Stimulated activated CD8-positive, alpha-beta memory T cell treated with anti-CD3 and anti-CD28 coated beads, Interleukin-4, amount 100 ng/mL, for 24 hours (primary cell): ENCODE measurements at places on chromosomes 7 and 10.

- DNase-seq = no peak
These were observed 82.2 kb downstream of the EPDR1 start for GRCh38 chr7:38002689-38003088.

DNA sequence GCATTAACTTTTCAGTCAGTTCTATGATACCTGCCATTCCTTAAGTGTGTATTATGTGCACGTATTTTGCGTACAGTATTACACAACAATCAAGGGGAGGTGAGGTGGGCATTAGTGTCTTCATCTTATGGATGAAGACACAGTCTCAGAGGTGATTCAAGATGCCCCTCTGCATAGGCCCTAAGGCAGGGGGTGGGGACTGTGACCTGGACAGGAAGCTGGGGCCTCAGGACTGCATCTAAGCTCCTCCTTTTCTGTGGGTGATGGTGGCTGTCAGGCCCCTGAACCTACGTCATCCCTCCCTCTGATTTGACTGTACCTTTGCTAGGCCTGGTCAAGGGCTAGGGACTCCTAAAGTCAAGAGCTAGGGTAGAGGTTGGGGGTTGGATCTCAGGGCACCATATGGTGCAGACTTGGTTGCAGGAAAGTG is 38.9 kb downstream of the HK1 start:
- DNase-seq = no peak

DNA sequence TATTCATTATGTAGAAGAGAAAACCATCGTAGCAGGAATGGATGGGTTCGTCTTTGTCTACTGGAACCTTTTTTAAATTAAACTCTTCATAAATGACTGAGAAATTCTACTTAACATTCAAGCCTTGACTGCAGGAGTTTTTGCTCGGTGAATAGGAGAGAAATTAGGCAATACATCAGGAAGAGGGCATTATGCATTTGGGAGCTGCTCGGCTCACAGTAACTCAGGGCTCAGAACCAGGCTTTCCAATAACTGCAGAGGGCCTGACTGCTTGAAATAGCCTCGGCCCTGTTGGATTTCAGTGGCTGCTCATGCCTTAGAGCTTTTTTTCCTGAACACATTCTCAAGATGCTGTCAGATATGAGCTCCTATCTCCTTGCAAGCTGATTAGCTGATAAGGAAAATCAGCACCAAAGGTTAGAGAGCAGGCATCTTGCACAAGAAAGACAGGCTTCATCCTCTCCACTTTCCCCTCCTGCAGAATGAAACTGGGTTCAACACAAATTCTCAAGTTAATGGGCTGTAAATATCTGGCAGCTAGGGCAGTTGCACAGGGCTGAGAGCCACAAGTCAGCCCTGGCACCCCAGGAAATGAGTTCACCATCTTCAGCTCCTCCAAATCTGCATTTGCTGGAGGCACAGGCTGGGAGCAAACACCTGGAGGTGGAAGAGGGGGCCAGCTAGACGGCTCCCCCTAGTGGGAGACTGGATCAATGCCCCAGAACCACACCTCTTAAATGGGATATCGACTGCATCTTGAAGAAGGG is 24.3 kb downstream of the TECTB start:
- no peak for DNase-seq

DNA sequence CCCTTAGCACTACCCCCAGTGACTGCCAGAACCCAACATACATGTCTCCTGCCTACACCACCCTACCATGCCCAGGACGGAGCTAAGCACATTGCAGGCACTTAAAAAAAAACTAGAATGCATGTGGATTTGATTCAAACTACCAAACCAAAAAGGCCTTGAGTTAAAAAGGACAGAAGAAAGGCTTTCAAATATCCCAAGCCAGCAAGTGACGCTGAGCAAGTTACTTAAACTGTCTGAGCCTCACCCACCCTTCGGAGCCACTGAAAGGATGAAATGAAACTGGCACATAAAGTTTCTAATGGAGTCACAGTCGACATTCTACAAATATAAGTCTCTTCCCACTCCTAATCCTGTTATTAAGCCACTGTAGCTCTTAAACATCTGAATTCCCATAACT is 1.8 kb downstream of the CPXM2 start:
- no peak for DNase-seq

GRCh38 chr10:131050162-131050766 is 261.3 kb downstream of the TCERG1L start:
- no peak for DNase-seq

- peak; percentile 17 for DNase-seq
These were observed 122.7 kb downstream of the TRRAP start for GRCh38 chr7:99000904-99001465.

DNA sequence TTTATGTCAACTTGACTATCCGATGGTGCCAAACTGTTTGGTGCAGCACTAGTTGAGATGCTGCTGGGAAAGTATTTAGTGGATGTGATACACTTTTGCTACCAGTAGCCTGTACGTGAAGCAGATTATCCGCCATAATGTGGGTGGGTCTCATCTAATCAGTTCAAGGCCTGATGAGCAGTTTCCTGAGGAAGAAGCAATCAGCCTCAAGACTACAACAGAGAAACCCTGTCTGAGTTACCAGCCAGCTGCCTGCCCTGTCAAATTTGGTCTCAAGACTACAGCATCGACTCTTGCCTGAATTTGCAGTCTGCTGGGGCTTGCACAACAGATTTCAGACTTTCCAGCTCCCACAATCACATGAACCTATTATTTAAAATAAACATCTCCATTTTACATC is 10.9 kb upstream of the RBP3 start:
- no peak for DNase-seq

GRCh38 chr7:85000735-85001350 is 186.0 kb downstream of the SEMA3D start:
- no peak for DNase-seq

- no peak for DNase-seq
These were observed 442.9 kb downstream of the AUTS2 start for GRCh38 chr7:70040970-70041766.

DNA sequence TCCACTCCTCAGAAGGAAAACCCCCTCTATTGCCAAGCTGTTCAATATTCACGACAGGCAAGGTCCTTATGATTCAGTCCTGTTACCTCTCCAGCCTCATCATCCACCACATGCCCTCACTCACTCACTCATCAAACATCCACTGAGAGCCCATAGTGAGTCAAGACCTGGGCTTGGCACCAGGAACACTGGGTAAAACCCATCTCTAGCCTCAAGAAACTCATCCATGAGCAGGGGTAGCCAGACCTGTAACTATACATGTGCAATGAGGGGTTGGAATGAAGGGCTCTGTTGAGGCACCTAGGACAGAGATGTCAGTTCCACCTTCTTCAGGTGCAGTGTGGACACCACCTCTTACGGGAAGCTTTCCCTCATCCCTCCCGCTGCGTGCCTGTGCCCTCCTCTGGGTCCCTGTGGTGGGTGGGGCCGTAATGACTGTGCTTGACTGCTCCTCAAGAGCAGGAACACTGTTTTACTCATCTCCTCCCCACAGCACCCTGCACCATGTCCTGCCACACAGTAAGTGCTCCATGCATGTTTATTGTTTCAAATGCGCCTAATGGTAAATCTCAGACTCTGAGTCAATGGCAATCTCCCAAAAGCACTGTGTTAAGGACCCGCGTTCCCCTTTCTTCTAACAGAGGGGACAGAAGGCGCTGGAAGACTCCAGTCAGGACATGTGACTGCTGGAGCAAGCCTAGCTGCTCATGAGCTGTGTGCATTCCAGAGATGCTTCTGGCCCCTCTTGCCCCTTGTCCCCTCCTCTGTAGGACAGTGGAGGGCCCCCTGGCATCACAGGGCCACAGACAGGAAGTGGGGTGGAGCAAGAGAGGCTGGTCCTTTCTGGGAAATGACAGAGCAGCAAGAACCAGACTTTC is 95.4 kb downstream of the HIPK2 start:
- no peak for DNase-seq

DNA sequence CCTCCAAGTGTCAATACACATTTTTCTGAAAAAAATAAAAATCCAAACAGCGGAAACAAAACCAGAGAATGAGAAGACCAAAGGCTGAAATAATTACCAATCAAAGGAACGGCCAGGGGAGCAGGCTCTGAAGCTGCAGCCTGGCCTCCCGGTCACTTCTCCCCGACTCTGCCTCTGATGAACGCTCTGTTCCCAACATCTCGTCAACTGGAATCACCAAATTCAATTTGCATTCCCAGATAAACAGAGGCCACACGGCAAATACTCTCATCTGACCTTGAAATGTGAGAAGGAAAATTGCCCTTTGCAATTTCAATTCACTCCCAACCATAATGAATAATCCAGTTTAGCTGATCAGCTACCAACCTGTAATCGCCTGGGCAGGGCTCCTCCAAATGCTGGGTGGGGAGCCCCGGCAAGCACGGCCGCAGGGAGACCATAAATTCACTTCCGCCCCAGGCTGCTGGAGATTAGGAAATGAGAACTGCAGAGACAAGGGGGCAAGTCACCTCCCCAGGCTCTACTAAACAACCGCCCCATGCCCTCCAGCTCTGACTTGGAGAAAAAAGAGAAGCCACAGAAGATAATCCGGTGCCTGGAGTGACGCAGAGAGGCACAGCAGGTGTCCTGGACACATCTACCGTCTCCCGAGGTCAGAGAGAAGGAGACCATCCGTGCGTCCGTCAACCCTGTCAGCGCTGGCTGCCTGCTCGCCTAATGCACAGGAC is 153.2 kb downstream of the MAD1L1 start:
- no peak for DNase-seq

GRCh38 chr10:61153771-61154170 is 209.8 kb upstream of the RHOBTB1 start:
- no peak for DNase-seq

- no peak for DNase-seq
These were observed 292.9 kb upstream of the BMPER start for GRCh38 chr7:33612442-33612841.

GRCh38 chr10:78614744-78615143 is 454.0 kb upstream of the ZMIZ1 start:
- no peak for DNase-seq

DNA sequence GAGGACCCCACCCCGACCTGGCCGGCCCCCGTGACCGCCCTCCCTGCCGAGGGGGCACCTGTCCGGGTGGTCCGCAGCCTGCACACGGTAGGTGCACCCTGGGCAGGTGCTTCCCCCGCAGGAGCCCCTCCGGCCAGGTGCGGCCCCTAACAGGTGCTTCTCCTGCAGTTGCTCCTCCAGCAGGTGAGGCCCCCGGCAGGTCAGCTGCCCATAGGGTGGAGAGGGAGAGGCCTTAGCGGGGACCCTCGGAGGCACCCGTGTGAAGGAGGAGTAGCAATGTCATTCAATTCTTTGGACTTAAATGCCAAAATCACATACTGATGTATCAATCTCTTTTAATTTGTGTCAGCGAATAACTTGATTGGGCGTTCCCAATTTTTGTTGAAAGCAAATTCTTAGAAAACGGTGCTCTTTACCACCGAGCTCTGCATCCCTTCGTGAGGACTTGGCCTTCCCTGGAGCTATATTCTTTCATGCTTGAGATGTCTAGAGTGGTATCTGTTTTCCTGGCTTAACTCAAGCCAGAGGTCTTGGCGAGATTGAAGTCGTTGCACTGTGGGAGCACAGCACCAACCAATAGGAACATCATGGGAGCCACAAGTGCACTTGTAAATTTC is 738 bp upstream of the NCAPG2 start:
- DNase-seq = no peak

DNA sequence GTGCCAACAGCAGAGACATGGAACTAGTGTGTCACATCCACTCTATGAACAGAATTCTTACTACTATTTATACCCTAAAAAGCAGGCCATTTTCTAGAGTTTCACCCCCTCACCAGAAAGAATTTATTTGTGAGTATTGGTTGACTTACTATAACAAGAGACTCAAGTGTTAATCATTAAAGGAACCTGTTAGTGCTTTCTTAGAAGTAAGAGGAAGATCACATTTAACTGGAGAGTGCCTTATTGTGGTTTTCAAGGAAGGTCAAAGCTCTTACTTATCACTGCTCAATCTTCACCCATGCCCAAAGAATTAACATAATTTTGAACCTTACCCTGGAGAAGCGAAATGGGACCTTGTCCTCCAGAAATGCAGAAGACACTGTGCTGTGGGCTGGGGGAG is 169.3 kb upstream of the PRSS1 start:
- DNase-seq = no peak

DNA sequence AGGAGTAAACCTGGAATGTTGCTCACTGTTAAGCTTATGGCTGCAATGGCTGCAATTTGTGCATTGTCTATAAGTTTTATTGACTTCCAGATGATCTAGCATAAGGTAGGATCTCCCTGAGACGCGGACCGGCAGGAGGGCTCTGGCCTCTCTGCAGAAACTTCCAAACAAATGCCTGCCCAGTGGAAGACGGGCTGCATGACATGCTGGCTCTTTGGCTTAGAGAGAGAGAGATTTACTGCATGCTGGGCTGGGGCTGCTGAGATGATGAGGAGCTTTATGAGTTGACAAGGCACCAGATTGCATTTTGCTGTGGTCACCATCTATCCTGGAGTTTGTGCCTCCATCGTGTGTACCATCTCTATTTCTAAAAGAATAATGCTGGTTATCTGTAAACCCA is 193.2 kb downstream of the GALNT17 start:
- DNase-seq = no peak

DNA sequence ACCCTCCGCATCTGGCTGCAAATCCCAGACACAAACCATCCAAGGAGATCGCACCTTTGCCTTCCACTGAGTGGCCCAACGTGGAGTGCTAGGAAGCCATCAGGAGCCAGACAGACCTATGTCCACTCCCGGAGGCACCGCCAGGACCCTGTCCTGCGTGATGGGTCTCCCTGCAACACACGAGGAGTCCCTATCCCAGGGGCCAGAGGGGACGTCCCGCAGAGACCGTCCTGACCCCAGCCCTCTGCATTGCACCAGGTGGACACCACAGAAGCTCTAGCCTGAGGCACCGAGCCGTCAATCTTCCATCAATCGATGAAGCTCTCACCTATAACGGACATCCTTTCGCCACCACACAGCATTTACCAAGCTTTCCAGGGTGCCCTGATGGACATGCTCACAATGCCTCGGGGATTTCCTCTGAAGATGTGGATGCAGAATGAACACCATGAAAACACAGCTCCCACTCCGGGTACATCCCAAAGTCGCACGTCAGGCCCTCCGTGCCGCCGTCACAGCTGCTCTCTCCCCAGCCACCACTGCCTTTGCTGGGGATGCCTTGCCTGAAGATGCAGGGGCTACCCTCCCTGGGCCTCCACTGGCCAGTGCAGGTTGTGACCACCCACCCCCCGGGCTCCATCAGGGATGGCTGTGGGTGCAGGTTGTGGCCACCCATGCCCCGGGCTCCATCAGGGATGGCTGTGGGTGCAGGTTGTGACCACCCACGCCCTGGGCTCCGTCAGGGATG is 54.1 kb downstream of the PTPRN2 start:
- DNase-seq = no peak
